ENCODE measurements at places on chromosomes 4 and X.
A peak's percentile ranks its signal among the peaks of the same experiment; 100 is the strongest.

- DNase-seq = no peak
These were observed 205.0 kb upstream of the DMD start for GRCh38 chrX:33416273-33416805.

- no peak for DNase-seq
These were observed 138.0 kb upstream of the FAM9B start for GRCh38 chrX:9171841-9172463.

DNA sequence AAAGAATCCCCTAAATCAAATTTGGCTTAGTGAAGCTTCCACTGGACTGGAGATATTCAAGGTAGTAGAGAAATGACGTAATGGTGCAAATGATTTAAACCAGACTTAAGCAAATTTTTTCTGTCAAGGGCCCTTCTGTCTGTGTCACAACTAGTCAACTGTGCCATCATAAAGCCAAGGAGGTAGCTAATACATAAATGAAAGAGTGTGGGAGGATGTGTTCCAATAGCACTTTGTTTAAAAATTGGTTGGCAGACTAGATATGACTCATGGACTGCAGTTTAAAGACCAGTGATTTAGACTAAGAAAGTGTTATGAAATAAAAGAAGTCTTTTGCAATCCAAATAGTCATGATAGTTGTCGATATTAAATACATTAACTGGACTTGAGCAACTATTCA lies 24.3 kb upstream of the TEX13C start:
- no peak for DNase-seq

GRCh38 chrX:38900719-38901118 lies 99.5 kb downstream of the MID1IP1 start:
- no peak for DNase-seq

- no peak for DNase-seq
These were observed 6.8 kb upstream of the SASH3 start for GRCh38 chrX:129772796-129773431.

DNA sequence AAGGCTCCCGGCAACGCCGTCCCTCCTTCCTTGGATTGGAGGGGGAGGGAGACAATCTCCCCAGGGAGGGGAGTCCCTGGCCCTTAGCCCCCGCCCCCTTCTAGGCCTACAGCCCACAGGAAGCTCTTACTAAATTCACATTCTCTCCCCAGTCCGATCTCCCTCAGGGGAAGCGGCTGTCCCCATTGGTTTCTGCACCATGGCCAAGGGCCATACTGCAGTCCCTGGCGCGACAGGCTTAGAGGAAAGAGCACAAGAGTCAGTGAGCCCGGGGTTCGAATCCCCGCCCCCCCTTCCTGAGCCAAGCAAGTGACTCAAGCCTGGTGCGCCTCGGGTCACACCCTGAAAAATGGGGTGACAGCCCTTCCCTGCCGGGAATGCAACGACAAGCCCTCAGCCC lies 1.1 kb downstream of the ABLIM2 start:
- DNase-seq = no peak

DNA sequence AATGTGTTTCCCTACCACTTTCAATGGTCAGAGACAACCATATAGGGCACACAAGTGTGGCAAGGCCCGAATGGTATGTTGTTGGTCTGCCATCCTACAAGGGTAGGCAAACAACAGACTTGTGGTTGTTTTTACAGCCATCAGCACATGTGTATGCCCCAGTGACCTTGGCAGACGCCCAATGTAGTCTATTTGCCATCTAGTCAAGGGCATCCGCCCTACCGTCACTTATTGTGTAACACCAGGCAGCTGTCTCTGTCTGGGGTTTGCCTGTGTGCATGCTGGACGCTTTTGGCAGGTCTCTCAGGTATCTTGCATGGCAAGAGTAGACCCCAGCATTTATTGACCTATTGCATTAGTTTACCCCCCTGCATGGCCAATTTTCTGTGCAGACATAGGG lies 1145.5 kb upstream of the POU3F4 start:
- DNase-seq = no peak

- no peak for DNase-seq
These were observed 29.0 kb upstream of the SPACA5B start for GRCh38 chrX:48101443-48101842.

DNA sequence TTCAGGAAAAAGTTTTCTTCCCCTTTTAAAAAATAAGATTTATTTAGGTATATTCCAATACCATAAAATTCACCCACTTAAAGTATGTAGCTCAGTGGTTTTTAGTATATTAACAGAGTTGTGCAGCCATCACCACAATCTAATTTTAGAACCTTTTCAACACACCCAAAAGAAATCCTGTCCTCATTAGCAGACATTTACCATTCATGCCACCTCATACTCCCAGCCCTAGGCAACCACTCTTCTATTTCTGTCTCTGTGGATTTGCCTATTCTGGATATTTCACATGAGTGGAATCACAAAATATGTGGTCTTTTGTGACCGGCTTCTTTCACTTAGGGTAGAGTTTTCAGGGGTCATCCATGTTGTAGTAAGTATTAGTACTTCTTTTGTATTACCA lies 7.4 kb downstream of the ZNF81 start:
- no peak for DNase-seq

DNA sequence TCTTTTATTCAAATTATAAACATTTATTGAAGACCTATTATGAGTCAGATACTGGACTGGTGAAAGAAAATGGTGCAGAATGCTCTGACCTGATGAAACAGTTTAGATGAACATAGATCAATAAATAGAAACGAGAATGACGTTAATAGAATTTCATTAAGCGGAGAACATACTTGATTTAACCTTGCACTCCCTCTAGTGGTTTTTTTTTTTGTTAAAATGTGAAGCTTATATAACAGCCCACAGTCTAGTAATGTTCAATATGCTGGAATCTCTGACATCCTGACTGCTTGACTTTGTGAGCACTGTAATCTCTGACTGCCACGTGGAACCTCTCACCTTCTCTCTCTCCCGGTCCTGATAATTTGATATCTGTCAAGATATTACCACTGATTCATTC lies 32.3 kb downstream of the HDAC8 start:
- no peak for DNase-seq

- no peak for DNase-seq
These were observed 18.6 kb downstream of the TBC1D1 start for GRCh38 chr4:37909332-37910090.

DNA sequence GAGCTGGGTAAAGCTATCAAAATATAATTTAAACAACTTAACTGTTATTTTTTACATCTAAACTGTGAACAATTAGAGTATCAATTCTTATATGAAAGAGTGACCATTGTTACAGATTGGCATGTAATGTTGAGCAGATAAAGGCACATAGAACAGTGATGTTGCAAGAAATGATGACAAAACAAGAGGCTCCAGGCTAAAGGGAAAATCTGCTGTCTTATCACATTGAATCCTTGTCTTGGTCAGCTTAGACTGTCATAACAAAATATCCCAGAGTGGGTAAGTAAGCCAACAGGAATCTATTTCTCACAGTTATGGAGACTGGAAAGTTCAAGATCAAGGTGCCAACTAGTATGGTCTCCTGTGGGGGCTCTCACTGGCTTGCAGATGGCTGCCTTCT lies 154.1 kb upstream of the PPP3CA start:
- no peak for DNase-seq

DNA sequence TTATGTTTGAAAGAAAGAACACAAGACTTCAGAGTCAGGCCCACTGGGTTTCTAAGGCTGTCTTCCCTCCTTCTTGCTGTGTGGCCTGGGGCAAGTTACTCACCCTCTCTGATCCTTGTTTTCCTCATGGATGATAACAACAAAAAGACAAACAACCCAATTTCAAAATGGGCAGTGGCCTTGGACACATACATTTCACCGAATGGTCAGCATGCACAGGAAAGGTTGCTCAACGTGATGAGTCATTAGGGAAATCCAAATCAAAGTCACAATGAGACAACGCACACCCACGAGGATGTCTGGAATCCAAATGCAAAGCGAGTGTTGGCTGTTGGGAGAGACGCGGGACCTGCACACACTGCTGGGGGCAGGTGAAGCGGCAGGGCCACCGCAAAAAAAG lies 50.8 kb upstream of the PPP2R2C start:
- DNase-seq = no peak

- no peak for DNase-seq
These were observed 29.5 kb downstream of the DMP1 start for GRCh38 chr4:87679449-87680169.

DNA sequence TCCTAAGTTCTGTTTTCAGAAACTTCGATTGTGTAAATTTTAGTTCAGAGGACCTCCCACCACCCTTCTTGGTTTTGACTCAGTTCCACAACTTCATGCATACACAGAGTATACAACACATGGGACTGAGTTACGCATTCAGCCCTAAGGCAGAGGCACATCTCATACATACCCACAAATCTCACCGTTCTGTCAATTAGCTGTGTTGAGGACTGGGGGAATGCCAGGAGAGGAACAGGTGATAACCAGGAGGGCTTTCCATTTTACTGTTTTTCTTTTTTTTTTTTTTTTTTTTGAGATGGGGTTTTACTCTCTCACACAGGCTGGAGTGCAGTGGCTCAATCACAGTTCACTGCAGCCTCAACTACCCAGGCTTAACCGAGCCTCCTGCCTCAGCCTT lies 150.2 kb downstream of the TSPAN5 start:
- no peak for DNase-seq

- no peak for DNase-seq
These were observed 316.3 kb downstream of the DCTD start for GRCh38 chr4:182600856-182601255.

DNA sequence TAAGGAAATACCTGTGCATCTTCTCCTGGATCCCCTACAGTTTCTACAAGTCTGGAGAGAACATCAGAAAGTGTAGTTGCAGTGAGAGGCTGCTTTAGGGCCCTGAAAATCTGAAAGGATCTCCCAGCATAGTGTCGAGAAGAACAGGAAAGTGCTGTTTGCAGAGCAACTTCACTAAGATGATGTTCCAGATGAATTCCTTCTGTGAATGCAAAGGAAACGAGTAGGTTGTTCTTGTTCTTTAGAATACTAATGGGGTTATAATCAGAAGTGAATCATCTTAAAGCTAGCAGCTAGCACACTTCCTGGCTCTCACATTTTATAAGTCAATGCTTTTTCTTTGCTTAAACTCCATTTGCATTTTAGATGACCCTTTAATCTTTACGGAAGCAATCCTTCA lies 53.7 kb downstream of the ZAR1 start:
- no peak for DNase-seq

DNA sequence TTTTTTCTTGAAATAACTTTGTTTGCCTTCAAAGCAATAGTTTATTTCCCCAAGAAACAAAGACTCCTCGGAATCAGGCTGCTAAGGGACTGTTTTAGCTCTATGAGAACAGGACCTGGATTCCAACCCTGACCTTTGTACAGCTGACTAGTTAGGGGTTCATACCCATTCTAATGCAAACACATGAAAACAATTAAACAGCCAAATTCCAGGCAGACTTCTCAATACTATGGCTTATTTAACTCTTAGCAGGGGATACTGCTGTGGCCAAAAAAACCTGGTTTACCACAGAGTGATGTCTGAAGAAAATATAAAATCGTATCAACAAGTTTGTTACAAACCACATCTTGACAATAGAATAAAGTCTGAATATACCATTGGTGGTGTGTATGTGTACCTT lies 129.6 kb upstream of the INTU start:
- no peak for DNase-seq

DNA sequence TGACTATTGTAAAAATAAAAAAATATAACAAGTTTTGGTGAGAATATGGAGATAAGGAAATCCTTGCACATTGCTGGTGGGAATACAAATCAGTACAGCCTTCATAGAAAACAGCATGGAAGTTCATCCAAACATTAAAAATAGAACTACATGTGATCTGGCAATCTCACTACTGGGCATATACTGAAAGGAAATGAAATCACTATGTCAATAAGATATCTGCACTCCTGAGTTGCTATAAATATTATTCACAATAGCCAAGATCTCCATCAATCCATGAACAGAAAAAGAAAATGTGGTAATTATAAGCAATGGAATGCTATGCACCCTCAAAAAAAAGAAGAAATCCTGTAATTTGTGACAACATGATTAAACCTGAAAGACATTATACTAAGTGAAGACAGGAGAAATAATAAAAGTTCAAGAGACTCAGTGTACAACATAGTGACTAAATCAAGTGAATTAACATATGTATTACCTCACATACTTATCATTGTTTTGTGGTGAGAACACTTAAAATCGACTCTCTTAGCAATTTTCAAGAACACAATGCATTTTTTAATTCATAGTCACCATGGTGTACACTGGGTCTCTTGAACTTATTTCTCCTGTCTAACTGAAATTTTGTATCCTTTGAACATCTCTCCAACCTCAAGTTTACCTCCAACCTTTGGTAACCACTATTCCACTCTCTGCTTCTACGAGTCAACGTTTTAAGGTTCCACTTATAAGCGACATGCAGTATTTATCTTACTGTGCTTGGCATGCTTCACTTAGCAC lies 1703.7 kb upstream of the AGA start:
- no peak for DNase-seq

DNA sequence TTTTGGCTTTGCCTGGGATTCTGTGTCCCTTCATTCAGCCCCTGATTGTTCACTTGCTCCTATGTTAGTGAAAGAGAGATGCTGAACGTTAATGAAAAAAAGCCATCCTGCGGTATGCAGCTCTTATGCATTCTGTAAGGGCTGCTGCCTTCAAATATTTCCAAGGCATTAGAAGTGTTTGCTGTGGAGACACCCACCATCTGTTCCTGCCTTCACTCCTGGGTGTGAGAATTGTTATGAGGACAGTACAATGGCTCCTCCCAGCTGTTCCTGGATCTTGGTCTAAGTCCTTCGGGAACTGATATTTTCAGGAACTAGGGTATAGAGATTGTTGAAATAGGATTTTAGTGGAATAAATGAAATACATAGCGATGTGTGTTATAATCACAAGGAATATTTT lies 427.1 kb upstream of the FAM47C start:
- DNase-seq = no peak

DNA sequence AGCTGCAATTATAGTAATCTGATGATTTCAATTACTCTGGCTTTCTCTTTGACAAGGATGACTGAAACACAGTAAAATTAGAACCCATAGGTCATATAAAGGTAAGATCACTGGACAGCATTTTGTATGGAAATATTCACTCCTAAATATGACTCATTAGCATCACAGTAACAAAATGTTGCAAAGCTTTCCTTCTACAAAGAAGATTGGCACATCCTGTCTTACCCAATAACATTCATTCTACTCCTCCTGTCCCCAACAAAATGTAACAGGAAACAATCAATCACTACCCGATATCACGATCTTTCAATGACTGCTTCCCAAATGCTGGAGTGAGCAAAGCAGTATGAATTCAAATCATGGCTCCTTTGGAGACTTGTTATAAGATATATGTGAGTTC lies 95.3 kb downstream of the FANCB start:
- no peak for DNase-seq

- DNase-seq = no peak
These were observed 303.6 kb downstream of the PCDH10 start for GRCh38 chr4:133452678-133453077.

DNA sequence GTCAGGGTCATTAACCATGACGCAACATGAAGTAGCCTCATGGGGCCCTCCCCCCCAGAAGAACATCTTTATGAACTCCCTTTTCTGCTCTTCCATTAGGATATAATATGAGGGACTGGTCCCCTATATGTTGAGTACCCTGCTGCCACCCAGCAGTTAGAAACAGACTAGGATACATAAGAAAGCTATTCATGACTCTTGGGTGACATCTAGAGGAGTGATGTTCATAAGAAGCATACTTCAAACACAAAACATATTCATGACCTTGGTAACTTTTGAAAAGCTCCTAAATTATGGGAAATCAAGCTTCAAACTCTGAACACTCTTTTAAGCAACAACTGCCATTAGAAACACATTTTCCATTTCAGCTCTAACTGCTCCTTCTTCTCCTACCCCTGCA lies 155.2 kb upstream of the SPIN4 start:
- no peak for DNase-seq

GRCh38 chr4:38860788-38861424 lies 4.3 kb upstream of the TLR6 start:
- peak; percentile 75 for DNase-seq
